BE2C (cell line): ENCODE measurements at places on chromosomes 3 and 15.

DNA sequence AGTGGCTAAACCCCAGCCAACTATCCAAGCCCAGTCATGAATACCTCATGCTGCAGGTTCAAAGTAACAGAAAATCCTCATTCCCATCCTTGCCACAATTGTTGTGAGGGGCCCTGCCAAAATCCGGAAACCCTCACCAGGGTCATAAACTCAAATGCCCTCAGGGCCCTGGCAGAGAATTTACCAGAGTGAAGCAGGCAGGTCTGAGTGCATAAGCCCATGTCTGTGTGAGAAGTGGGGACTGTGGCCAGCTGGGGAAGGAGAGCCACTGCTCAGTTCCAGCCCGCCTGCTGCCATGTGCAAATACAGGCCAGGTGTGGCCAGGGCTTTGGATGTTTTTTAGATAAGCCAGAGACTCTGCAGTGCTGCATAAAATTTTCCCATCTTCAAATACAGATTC, 7.0 kb downstream of the CEP152 start:
- DNase-seq, result peak; percentile 61

DNA sequence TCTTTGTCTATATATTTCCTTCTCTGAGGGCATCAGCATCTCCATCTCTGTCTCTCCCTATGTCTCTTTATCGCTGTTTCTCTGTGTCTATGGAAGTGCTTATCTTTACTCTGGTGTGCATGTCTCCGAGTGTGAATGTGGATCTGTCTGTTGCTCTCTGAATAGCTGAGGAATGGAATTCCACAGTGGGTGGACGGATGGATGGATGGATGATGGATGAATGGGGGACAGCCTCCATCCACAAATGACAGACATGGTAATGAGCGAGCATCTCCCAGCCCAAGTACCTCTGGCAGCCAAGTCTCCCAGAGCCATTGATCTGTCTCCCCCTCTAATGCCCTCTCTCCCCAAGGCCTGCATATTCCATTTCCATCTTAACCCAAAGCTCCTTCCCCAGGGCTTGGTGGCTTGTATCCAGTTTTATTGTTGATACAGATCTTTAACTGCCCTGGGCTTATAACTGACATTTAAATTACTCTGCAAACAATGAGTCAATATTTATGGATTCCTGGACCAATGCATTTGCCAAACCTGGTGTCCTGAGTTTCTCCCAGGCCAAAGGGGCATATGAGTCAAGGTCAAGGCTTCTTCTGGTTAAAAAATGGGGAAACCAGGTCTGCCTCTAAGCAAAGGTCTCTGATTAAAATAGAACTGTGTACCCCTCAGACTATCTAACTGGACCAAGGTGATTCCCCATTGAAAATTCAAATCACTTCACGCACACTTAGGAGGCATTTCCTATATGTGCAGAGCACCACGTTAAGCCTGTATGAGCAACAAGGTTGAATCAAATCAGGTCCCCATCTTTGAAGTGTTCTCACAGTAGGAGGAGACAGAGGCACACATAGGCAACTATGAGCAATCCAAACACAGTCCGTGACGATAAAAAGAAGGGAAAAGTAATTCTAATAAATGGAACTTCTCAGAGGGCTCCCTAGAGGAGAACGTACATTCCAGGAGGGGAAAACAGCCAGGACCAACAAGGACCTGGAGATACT, 109.9 kb downstream of the TLE3 start:
- no peak for DNase-seq

DNA sequence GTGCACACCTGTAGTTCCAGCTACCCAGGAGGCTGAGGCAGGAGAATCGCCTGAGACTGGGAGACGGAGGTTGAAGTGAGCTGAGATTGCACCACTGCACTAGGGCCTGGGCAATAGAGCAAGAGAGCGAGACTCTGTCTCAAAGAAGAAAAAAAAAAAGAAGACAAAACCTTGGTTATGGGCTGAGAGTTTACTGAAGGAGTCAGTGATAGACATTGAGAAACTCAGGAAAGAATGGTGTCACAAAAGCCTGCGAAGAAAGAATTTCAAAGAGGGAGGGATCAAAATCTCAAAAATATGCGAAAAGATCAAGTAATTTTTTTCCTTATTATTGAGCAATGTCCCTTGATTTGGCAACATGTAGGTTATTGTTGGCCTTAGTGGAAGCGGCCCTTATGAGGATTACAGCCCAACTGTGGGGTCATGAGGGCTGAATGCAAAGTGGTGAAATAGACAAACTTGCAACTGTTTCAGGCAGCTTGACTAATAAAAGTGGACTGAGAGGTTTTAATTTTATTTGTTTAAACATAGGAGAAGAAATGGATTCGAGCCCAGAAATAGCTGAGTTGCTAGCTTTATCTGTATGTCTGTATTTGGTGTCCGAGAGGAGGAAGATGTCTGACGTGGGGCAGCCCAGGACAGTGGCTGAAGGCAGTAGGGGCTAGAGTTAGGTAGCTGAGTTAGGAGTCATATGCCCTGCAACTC, 18.8 kb upstream of the CELF6 start:
- DNase-seq, result no peak

GRCh38 chr3:134381831-134382442, 7.7 kb upstream of the AMOTL2 start:
- no peak for DNase-seq

DNA sequence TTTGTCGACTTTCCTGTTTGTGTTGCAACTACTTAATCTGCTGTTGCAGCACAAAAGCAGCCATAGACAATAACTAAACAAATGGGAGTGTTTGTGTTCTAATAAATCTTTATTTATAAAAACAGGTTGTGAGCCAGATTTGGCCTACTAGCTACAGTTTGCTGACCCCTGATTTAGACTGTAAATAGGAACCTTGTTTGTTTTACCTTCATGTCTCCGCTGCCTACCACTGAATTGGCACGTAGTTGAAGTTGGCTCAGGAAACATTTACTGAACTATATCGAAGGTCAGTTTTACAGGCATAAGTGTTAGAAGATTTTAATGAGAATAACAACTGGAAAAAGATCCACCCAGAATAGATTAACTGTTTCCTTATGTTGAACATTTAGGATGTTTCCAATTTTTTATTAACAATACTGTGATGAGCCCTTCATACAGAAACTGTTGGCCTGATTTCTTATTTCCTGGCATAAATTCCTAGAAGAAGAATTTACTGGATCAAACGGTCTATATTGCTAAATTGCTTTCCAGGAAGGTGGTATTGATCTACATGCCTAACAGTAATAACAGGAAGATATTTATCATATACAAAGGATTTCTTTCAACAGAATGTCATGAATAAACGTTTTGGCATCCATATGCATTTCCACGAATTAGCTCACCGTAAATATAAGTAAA, 156.2 kb upstream of the NR2E3 start:
- DNase-seq, result no peak

GRCh38 chr3:44962621-44963393, 13.2 kb downstream of the ZDHHC3 start:
- no peak for DNase-seq

GRCh38 chr3:144463911-144464310, 492.3 kb downstream of the DIPK2A start:
- DNase-seq, result no peak

- DNase-seq, result peak; percentile 93
Observed at GRCh38 chr3:98022978-98023820, 11.9 kb downstream of the GABRR3 start.

GRCh38 chr3:16741890-16742289, 136.7 kb upstream of the DAZL start:
- DNase-seq, result no peak

- no peak for DNase-seq
Observed at GRCh38 chr3:72750405-72750965, 97.8 kb downstream of the SHQ1 start.

DNA sequence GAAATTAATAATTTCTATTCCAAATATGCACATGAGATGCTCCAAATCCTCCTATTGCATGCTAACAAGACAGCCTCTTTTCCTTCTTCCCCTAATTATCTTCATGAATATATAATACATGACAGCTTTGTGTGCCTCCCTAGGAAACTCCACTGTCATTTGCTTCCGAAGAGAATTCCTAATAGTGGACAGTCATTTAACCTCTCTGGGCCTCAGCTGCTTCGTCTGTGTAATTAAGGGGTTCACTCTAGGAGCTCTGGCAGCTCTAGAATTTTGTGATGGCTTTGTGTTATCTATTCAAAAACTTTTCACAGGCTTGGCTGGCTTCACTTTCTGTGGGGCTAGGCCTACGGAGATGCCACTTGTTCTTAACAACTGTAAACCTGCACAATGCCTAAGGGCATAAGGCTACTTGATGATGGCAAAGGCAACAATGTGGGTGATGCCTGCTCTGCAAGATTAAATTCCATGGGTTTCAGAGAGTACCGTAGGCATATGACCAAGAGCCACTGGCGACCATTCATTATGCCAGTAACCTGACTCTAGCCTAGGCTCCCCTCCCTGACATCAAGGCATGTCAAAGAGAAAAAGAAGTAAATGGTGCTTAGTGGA, 333.8 kb upstream of the UMPS start:
- DNase-seq, result peak; percentile 22

DNA sequence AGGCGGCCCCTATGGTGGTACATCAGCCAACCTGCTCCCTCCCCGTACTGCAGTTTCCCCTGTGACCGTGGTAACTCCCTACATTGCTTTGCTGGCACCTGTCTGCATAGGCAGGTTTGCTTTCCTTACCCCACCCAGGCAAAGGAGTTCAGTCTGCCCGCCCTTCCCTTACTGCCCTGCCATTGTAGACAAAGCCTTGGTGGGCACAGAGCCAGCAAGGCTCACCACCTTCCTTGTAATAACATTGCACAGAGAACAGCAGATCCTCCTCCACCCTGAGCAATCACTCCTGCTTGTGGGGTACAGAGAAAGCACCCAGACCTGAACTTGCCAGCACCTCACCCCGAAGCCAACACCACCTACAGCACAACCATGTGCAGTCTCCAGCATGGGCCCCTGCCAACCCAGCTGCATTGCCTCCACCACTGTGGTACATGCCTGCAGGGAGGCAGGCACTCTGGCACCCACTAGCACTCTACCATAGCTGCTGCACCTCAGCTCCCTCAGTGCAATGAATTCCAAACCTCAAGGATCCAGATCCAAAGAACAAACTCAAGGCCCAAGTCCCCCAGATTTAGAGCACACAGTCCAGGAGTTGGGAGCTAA, 192.7 kb upstream of the KCNMB2 start:
- no peak for DNase-seq

- DNase-seq, result no peak
Observed at GRCh38 chr3:8627949-8628348, 16.6 kb downstream of the SSUH2 start.

- DNase-seq, result peak; percentile 65
Observed at GRCh38 chr3:48157950-48158376, 30.3 kb downstream of the CDC25A start.

- peak; percentile 35 for DNase-seq
Observed at GRCh38 chr3:128787256-128788253, 61.6 kb downstream of the RAB7A start.

DNA sequence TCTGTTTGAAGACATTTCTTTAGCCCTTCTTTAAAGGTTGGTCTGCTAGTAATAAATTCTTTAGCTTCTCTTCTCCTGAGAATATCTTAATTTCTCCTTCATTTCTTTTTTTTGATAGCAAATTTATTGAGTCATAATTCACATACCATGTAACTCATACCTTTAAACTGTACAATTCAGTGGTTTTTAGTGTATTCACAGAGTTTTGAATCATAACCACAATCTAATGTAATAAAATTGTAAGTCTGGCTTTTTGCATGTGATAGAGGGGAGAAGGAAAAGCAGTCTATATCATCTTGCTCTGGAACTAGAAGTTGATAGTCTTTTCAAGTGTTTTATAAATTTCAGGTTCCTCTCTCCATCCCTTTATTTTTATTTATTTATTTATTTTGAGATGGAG, 81.3 kb downstream of the APBA2 start:
- DNase-seq, result no peak

GRCh38 chr3:99388780-99389179, 249.6 kb upstream of the COL8A1 start:
- no peak for DNase-seq

DNA sequence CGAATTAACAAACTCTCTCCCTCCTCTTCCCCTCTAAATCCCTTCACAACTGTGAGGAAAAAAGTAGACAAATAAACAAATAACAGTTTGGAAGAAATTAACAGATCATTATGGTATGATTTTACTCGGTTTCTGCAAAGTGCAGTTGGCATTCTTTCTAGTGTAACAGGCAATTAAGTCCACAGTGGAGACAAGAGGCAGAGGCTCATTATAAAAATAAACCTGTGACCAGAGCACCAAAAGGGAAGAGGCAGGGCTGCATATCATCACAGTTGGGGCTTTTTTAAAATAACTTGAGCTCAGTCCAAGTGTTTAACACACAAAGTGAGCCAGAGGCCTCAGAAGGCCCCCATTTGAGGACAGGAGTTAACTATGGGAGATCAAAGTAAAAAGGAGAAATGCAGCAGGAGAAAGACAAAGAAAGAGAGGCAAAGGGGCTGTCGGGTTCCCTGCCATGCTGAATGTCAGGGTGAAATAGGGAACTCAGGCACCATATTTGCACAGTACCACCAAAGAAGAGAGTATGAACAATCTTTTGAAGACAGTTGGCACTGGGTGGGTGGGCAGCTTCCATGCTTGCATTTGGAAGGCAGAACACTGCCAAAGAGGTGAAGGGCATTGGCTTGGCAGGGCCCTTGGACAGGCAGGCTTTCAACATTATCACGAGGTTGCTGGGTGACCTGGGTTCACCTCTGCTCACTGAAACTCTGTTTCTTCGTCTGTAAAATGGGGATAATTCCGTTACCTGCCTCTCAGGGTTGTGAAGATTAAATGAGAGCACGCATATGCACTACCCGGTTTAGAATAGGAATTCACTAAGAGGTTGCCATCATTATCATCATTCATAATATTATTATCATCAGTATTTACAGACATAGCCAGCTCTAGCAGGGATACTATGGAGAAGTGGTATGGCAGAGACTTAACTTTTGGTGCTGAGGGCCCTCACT, 134.5 kb downstream of the MEX3B start:
- no peak for DNase-seq

GRCh38 chr3:48952510-48953118, 34.0 kb downstream of the ARIH2 start:
- peak; percentile 21 for DNase-seq

DNA sequence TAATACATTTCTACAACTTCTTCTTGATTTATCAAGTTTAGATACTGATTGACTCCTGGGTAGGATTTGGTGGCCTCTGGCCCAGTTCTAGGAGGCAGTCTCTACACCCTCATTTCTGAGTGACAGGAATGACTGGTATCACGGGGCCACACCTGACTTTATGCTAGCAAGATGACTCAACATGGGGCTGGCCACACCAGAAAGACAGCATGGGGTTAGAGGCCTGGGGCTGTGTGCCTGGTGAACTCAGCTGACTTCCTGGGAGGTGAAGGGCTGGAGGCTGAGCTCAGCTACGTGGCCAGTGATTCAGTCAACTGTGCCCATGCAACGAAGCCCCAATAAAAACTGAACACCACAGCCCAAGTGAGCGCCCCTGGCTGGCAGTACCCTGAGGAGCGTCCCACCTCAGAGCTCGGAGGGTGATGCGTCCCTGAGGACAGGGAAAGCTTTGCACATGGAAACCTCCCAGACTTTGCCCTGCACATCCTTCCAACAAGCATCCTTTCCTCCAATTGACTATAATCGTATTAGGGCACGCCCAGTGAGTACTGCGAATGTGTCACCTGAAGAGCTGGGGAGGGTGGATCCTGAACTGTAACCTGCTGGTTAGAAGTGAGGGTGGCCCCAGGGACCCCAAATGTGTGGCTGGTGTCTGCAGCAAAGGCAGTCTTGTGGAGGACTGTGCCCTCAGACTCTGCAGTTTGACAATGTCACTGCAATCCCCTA, 57.2 kb downstream of the NIPA2 start:
- DNase-seq, result no peak

GRCh38 chr3:39291903-39292329, 12.1 kb upstream of the CX3CR1 start:
- DNase-seq, result peak; percentile 58
